ENCODE measurements at places on chromosomes 3 and 15. TPM values are rescaled to one million over a fixed set of nuclear protein-coding genes. Genes with fewer than 3 reads are reported as not detected.
A peak's percentile ranks its signal among the peaks of the same experiment; 100 is the strongest.

DNA sequence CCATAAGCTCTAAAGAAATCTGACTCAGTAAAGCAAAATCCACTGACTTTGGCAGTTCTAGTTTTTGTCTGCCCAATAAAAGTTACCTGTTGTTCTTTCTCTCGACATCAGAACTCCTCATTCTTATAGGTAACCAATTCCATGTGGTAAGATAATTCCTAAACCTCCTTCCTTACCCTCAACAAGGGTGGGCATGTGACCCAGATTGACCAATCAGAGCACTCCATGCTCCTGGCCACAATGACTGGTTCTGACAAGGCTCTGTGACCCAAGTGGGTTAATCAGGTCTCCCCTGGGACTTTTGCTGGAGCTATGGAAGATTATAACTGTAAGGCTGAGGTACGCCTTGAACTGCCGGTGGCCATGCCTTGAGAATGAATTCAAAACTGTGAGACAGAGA, 31.7 kb downstream of the LINS1 start:
- no peak overlapping the region for H3K27ac ChIP-seq
- no peak overlapping the region for H3K4me3 ChIP-seq
- no peaks in the 10 kb centered on the region for H3K36me3 ChIP-seq
- H3K4me1 ChIP-seq = no peaks in the 10 kb centered on the region
- H3K27me3 ChIP-seq = no peaks in the 10 kb centered on the region

DNA sequence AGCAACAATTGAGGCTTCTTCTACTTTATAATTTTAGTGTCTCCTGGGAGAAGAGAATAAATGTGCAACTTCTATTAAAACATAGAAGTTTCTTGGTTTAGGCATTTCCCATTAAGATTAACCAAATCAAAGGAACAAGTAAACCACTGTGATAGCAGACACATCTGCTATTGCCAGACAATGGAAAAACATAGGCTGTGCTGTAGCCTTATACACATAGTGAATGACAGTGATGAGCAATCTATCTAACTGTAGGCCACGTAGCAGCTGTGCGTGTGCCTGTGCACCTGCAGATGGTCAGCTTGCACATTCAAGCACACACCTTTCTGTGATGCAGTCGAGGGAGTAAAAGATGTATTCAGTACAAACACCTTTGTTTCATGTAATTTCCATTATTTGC, 32.7 kb downstream of the GNB4 start:
- no peak overlapping the region for H3K27ac ChIP-seq
- H3K36me3 ChIP-seq = no peaks in the 10 kb centered on the region
- no peak for DNase-seq
- no peak overlapping the region for H3K4me3 ChIP-seq
- no peaks in the 10 kb centered on the region for H3K4me1 ChIP-seq
- no peaks in the 10 kb centered on the region for H3K27me3 ChIP-seq

DNA sequence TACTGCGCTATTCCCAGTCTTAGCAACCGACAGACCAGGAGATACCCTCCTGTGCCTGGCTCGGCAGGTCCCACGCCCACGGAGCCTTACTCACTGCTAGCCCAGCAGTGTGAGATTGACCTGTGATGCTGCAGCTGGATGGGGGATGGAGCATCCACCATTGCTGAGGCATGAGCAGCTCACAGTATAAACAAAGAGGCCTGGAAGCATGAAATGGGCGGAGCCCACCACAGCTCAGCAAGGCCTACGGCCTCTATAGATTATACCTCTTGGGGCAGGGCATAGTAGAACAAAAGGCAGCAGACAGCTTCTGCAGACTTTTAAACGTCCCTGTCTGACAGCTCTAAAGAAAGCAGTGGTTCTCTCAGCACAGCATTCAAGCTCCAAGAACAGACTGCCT, 160.3 kb downstream of the ANXA2 start:
- no peaks in the 10 kb centered on the region for H3K36me3 ChIP-seq
- no peak overlapping the region for H3K27ac ChIP-seq
- peaks cover 5% of the 10 kb centered on the region for H3K27me3 ChIP-seq

GRCh38 chr15:91909574-91909973, 56.1 kb downstream of the SLCO3A1 start:
- H3K4me3 ChIP-seq = no peak overlapping the region
- no peaks in the 10 kb centered on the region for H3K36me3 ChIP-seq
- no peak for DNase-seq
- H3K4me1 ChIP-seq = no peaks in the 10 kb centered on the region
- no peaks in the 10 kb centered on the region for H3K27me3 ChIP-seq
- no peak overlapping the region for H3K27ac ChIP-seq

- peaks cover 16% of the 10 kb centered on the region for H3K4me1 ChIP-seq
- H3K4me3 ChIP-seq = no peak overlapping the region
- no peak overlapping the region for H3K27ac ChIP-seq
- no peaks in the 10 kb centered on the region for H3K36me3 ChIP-seq
- H3K27me3 ChIP-seq = peaks cover 28% of the 10 kb centered on the region
Measured at GRCh38 chr3:133833267-133833666, 27.7 kb downstream of the SRPRB start.

GRCh38 chr15:27832237-27832596, 266.9 kb downstream of the OCA2 start:
- peaks cover 23% of the 10 kb centered on the region for H3K27me3 ChIP-seq
- no peak overlapping the region for H3K27ac ChIP-seq
- no peak for DNase-seq

DNA sequence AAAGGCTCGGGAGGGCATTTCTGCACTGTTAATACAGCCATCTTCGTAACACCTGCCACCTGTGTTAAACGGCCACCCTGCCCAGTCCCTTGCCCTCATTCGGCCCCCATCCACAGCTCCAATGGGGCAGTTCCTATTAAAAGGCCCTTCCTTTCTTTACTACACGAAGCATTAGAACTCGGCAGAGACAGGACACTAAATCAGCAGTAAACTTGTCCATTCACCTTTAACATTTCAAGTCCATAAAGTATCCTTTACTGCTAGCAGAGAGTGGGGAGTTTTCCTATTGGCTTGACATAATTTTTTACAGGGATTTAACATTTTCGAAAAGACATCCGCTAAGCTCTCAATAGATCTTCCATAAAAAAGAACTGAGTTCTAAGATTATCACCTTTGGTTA, 76.3 kb downstream of the LRRN1 start:
- H3K4me1 ChIP-seq = no peaks in the 10 kb centered on the region
- H3K4me3 ChIP-seq = no peak overlapping the region

DNA sequence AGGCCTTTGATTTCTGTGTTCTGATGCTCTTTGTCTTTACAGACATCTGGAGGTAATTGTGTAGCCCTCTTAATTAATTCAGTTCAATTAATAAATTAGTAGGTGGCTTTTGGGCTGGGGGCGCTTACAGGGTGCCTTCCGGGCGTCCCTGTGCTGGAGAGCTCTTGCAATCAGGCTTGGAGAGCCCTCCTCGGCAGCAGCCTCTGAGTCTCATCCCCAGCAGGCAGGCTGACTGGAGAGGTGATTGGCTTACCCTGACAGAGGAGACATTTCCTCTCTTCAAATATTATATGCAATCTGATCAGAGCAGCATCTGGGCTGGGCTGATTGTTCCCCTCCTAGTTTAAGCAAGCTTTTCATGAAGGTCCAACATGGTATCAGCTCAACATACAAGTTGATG, 250.7 kb downstream of the LPP start:
- DNase-seq = no peak
- H3K27ac ChIP-seq = no peak overlapping the region
- H3K4me3 ChIP-seq = no peak overlapping the region
- H3K27me3 ChIP-seq = no peaks in the 10 kb centered on the region
- peaks cover 22% of the 10 kb centered on the region for H3K4me1 ChIP-seq
- peaks cover 25% of the 10 kb centered on the region for H3K36me3 ChIP-seq

DNA sequence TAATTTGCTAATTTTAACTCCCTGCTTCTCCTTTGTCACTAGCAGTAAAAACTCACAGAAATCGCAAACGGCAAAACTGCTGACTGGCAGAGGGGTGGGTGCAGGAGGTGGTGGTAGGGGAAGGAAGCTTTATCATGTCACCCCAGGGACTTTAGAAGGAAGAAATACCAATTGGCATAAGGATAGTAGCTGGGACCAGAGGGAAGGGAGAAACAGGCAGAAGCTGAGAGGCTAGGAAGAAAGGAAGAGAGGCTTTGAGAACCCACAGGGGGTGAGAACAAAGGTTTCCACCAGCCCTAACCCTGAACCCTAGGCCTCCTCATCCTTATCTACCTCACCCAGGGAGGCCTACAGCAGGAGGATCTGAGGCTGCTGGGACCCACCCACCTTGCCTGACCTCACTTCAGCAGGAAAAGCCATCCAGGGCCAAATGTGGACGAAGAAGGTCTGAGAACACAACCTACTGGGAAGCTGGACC, 10.7 kb downstream of the ITGB5 start:
- H3K27me3 ChIP-seq = no peaks in the 10 kb centered on the region
- peak overlapping the region; percentile 43 for H3K27ac ChIP-seq
- DNase-seq = no peak
- H3K4me3 ChIP-seq = no peak overlapping the region
- H3K36me3 ChIP-seq = peaks cover 5% of the 10 kb centered on the region
- H3K4me1 ChIP-seq = peaks cover 84% of the 10 kb centered on the region

DNA sequence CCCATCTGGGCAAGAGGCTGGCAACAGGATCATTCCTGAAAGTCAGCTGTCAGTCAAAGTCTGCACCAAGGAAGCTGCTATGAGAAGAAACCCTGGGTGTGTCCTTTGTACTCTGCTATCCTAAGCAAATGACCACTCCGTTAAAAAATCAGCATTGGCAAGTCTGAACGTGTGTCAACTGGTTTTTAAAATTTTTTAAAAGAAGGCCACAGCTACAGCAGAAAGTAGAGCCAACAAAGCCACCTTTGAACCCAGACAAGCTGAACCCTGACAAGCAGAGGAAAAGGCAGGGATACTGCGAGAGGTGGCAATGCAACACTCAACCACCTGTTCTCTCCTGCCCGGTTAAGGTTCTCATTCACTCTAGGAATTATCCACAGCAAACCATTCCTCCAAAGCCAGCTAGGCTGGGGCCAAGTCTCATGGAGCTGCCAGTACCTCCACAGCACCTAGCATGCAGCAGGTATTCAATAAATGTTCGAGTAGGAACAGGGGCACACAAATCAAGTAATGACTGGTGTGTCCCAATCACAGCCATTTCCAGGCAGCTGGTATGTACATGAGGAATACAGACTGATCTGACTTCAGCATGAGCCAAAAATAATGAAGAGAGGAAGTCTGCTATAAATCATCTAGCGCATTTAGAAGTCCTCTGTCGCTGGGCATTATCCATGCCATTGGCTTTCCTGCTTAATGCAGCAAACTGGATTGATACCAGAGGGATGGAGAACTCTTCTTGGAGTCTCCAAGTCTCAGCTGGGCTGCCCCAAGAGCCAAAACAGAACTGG, 76.0 kb downstream of the ADCY5 start:
- no peak for DNase-seq
- H3K27me3 ChIP-seq = peaks cover 2% of the 10 kb centered on the region
- H3K4me1 ChIP-seq = no peaks in the 10 kb centered on the region
- H3K27ac ChIP-seq = no peak overlapping the region
- H3K4me3 ChIP-seq = no peak overlapping the region

- H3K4me3 ChIP-seq = no peak overlapping the region
- no peaks in the 10 kb centered on the region for H3K36me3 ChIP-seq
- no peak for DNase-seq
- peaks cover 9% of the 10 kb centered on the region for H3K4me1 ChIP-seq
Measured at GRCh38 chr3:73605412-73605811, 19.3 kb downstream of the PDZRN3 start.

- no peaks in the 10 kb centered on the region for H3K4me1 ChIP-seq
- no peak for DNase-seq
- peaks cover 7% of the 10 kb centered on the region for H3K36me3 ChIP-seq
- H3K27ac ChIP-seq = no peak overlapping the region
- no peak overlapping the region for H3K4me3 ChIP-seq
Measured at GRCh38 chr3:13501958-13502790, 22.1 kb downstream of the HDAC11 start.

GRCh38 chr3:24986612-24987011, 441.5 kb upstream of the RARB start:
- DNase-seq = no peak
- no peaks in the 10 kb centered on the region for H3K27me3 ChIP-seq
- no peak overlapping the region for H3K4me3 ChIP-seq
- H3K27ac ChIP-seq = no peak overlapping the region
- no peaks in the 10 kb centered on the region for H3K4me1 ChIP-seq
- H3K36me3 ChIP-seq = no peaks in the 10 kb centered on the region

- peaks cover 23% of the 10 kb centered on the region for H3K36me3 ChIP-seq
- peak overlapping the region; percentile 73 for H3K4me3 ChIP-seq
- peaks cover 62% of the 10 kb centered on the region for H3K4me1 ChIP-seq
- H3K27me3 ChIP-seq = peaks cover 29% of the 10 kb centered on the region
Measured at GRCh38 chr15:90872486-90873184, 4.2 kb downstream of the FURIN start.

GRCh38 chr3:143571548-143571947, 276.7 kb downstream of the SLC9A9 start:
- no peak for DNase-seq
- no peaks in the 10 kb centered on the region for H3K4me1 ChIP-seq
- H3K27me3 ChIP-seq = no peaks in the 10 kb centered on the region
- H3K27ac ChIP-seq = no peak overlapping the region

GRCh38 chr3:124115956-124116355, 124.0 kb upstream of the ROPN1 start:
- H3K4me3 ChIP-seq = no peak overlapping the region
- DNase-seq = no peak
- H3K27ac ChIP-seq = no peak overlapping the region
- H3K36me3 ChIP-seq = no peaks in the 10 kb centered on the region
- no peaks in the 10 kb centered on the region for H3K27me3 ChIP-seq
- peaks cover 12% of the 10 kb centered on the region for H3K4me1 ChIP-seq

- no peak for DNase-seq
- 0 out of 2 replicates have a peak, but pooled peaks cover 5% of the 10 kb centered on the region for H3K4me1 ChIP-seq
- H3K27ac ChIP-seq = no peak overlapping the region
- no peaks in the 10 kb centered on the region for H3K36me3 ChIP-seq
Measured at GRCh38 chr15:67501836-67502461, 19.0 kb upstream of the C15orf61 start.

GRCh38 chr3:14424711-14425580, 22.5 kb downstream of the SLC6A6 start:
- no peak overlapping the region for H3K4me3 ChIP-seq
- H3K27ac ChIP-seq = no peak overlapping the region
- H3K36me3 ChIP-seq = no peaks in the 10 kb centered on the region
- H3K27me3 ChIP-seq = no peaks in the 10 kb centered on the region
- no peak for DNase-seq
- H3K4me1 ChIP-seq = peaks cover 44% of the 10 kb centered on the region

Gene PLA2G4D
- not detected for total RNA-seq

Gene PRRT3
- total RNA-seq = 0.44 TPM

Gene AHSG
- 2,043 TPM for total RNA-seq

Gene ECE2
- not detected for total RNA-seq

Gene PLS1
- total RNA-seq = 34.1 TPM

Gene SLC26A6
- 10.3 TPM for total RNA-seq

Gene NBEAL2
- 9.7 TPM for total RNA-seq

Gene SERINC4
- total RNA-seq = not detected

Gene ROBO2
- not detected for total RNA-seq

Gene TM4SF1
- 226 TPM for total RNA-seq

Gene SLC22A13
- not detected for total RNA-seq

Gene MAP6D1
- total RNA-seq = 0.62 TPM

Gene MME
- not detected for total RNA-seq

Gene ATP10A
- total RNA-seq = 0.36 TPM

Measured in HepG2 (cell line).